ENCODE measurements at places on chromosomes 4 and X.

GRCh38 chr4:139655116-139655515 is 10.5 kb upstream of the MGST2 start:
- no peak for DNase-seq

DNA sequence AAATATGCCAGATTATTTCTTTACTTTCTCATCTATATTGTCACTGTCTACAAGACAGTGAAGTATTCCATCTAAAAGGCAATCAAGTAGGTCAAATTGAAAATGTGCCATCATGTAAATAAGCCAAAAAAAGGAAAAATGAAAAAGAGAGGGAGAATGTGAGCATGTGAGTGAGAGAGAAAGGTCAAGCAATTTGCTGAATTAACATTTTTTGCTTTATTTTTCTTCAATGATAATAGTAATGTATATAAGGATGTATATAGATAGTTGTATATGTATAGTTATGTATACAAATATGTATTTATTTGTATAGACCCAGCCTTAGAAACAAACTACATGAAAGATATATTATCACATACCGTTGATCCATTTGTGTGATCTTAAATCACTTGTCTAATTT is 11.5 kb downstream of the CXCL8 start:
- no peak for DNase-seq

DNA sequence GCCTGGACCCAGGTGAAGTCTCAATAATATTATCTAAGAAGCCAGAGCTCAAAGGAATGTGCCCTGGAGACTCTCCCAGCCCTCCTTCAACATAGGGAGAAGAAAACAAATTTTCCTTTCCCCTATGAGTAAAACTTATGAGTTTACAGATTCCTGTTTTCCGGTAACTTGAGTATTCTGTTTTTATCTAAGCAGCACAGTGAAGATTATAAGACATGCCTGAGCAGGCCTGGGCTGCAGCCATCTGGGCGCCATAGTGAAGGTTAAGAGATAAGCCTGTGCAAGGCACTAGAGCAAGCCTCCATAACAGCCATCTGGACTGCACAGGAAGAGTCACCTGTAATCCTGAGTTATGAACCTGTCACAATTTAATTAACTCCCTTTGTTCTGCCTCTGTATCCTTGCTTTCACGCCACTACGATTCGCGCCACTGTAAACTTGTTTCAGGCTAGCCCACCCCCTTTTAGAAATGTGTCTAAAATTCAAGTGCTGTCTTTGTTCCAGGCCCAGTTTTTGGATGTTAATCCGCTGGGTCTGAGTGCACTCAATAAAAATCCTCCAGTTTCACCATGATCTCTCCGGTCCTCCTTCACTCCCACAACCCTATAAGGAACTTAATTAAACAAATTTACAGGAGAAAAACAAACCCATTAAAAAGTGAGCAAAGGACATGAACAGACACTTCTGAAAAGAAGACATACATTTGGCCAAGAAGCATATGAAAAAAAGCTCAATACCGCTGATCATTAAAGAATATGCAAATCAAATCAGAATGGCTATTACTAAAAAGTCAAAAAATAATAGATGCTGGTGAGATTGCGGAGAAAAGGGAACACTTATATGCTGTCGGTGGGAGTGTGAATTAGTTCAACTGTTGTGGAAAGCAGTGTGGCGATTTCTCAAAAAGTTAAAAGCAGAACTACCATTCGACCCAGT is 189.5 kb downstream of the APBB2 start:
- no peak for DNase-seq

DNA sequence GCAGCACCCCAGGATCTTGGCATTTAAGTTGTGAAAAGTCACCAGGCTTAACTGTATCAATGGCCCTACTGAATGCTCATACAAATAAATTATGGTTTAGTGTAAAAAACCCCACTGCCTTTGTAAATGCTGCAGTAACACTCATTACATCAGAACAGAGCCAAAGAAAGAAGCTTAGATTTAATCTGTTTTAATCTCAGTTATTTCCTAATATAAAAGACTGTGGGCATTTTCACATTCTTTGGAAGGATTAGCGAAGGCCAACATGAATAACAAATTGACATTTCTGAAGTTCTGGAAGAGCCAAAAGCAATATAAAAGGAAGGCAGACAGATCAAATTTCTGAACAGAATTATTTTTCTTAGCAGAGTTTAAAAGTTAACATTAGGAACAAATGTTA is 140.0 kb upstream of the HCCS start:
- DNase-seq: no peak

GRCh38 chrX:40012039-40012867 is 85.5 kb downstream of the BCOR start:
- no peak for DNase-seq

- no peak for DNase-seq
These were observed 64.1 kb downstream of the ALPK1 start for GRCh38 chr4:112361181-112361791.

GRCh38 chr4:172207258-172207657 is 394.1 kb downstream of the GALNTL6 start:
- DNase-seq: no peak

DNA sequence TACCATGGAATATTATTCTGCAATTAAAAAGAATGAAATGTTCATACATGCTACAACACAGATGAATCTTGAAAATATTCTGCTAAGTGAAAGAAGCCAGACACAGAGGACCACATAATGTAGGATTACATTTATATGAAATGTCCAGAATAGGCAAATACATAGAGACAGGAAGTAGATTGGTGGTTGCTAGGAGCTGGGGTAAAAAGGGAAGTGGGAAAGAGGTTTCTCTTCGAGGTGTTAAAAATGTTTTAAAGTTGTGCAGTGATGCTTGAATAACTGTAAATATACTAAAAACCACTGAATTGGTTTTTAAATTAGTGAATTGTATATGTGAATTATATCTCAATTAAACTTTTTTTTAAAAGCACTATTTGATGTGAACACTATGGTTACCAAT is 3.6 kb upstream of the NXT2 start:
- no peak for DNase-seq

- DNase-seq: no peak
These were observed 134.5 kb upstream of the PCDH10 start for GRCh38 chr4:133014473-133015135.

- DNase-seq: no peak
These were observed 83.9 kb downstream of the SNCA start for GRCh38 chr4:89752932-89753598.

GRCh38 chr4:183132865-183133264 is 33.8 kb downstream of the WWC2 start:
- no peak for DNase-seq

DNA sequence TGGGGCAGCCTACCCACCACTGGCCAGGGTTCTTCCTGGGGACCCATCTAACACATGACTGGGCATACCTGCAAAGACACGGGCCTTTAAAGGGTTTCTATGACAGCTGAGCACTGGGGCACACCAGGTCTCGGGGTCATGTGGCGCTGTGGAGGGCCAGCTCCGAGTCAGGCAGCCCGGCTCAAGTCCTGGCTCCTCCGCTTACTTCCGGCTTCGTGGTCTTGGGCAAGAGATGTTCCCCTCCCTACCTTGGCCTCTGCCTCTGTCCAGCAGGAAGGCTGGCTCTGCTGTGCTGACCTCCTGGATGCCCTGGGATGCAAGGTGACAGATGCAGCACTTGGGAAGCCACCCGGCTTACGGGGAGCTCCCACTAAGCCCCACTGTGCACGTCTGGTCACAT is 37.6 kb downstream of the HTRA3 start:
- peak; percentile 9 for DNase-seq

GRCh38 chr4:180598281-180598680 is 1644.9 kb upstream of the TENM3 start:
- no peak for DNase-seq

- DNase-seq: no peak
These were observed 94.4 kb downstream of the IL15 start for GRCh38 chr4:141730805-141731204.

GRCh38 chr4:184825896-184826690 is at the start of gene ACSL1:
Gene ACSL1, minus strand, starts transcription at chr4:184825968. Its CDS starts 22,454 bp downstream, at chr4:184803514.
- DNase-seq: peak; percentile 85

DNA sequence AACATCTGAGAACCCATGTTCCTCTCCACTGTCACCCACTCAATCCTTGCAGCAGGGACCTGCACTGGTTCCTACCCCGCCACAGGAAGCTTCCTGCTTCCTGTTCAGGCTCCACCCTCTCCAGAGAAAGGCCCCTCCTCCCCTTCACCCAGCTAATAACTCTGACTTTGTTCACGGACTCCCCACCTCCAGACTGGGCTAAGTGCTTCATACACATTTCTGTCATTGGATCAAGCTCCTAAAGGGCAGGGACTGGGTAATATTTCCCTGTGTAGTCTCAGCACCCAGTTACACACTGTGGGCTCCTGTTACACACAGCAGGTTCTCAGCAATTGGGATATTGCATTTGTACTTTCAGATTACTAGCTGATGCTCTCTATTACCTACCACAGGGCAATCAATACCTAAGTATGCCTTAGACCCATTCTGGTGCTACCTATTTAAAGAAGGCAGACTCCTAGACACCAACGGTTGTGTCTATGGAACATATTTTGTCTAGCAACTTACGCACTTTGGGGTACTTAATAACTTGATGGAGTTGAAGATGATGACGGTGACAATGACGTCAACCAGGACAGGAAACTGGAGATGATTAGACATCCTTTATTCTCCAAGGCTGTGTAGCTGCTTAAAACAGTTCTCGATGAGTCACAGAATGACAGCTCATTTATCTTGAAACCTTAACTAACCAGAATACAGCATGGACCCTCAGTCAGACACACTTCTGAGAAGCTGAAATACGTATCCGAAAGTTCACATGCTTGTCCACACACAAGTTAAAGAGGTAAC is 58.1 kb downstream of the MAML3 start:
- DNase-seq: peak; percentile 68

- no peak for DNase-seq
These were observed 105.8 kb upstream of the CBR4 start for GRCh38 chr4:169115897-169116254.

- no peak for DNase-seq
These were observed 56.6 kb upstream of the PACRGL start for GRCh38 chr4:20643631-20644030.

DNA sequence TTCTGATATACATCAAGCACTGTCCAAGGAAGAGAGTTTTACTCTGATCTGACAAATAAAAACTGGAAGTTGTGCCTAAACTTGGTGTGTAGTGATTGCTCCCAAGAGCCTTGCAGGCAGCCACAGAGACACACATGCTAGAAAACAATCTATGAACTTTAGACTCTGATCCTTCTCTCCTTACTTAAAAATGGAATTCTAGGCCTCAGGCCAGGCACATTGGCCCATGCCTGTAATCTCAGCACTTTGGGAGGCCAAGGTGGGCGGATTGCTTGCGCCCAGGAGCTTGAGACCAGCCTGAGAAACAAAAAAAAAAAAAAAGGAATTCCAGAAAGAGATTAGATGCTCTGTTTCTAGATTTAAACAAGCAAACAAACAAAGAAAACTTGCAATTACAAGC is 45.6 kb upstream of the S100G start:
- DNase-seq: no peak

DNA sequence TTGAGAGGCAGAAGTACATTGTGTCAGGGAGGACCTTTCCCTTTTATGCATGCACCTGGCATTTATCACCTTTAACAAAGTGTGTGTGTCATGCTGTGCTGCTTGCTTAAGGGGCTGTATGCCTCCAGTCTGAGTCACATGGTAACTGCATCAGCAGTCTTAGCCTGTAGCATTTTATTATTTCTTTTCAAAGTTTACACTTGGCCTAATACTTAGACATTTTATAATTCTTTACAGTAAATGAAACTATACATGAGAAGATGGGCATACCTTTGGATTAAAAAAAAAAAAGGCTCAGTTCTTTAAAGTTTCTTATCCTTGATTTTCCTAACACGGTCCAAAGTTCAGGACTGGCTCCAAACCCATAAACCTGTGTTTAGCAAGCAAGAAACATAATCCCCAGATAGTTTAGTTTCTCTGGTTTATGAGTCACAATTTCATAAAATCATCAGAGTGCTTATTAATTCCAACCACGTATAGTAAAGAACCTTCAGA is 14.6 kb downstream of the NPNT start:
- no peak for DNase-seq

GRCh38 chr4:6606465-6607235 is 31.7 kb downstream of the MAN2B2 start:
- no peak for DNase-seq

GRCh38 chr4:186940476-186940875 is 216.8 kb upstream of the FAT1 start:
- no peak for DNase-seq

- DNase-seq: no peak
These were observed 75.0 kb downstream of the AFAP1 start for GRCh38 chr4:7864685-7865084.

DNA sequence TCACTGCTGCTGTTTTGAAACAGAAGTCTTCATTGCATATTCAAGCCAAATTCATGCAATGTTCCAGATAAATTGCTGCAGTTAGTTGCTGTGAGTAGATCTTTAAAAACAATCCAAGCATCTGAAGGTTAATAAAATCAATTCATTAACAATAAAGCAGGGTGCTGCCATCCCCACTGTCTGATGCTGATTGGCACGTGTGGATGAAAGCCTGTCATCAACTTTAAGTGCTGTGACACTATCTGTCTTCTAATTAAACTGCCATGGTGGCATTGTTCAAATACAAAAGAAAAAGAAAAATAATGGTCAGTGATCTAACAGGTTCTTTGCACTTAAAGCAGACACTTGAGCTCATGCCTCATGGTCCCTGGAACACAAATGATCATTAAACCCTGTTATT is 63.0 kb upstream of the MND1 start:
- no peak for DNase-seq

DNA sequence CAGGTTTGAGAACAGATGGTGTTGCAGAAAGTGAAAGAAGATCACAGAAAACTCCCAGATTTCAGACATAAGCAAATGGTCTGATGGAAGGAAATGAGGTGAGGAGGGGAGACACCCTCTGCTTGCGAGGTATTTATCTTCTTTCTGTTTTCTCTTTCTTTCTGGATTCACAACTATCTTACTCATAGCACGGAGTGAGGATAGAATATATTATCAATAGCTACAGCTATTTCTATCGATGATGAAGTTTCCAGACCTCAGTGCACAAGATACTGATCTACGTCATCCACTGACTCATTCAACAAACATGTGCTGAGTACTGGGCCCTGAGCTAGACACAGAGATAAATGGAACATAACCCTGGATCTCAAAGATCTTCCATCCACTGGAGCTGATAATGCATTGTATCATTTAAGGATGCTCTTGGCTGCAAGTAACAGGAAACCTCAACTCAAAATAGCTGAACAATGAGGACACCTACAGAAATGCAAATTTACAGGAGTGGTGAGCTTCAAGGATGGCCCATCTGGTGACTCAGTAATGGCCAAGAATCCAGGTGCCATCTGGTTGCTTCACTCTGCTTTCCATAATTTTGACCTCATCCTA is 21.2 kb downstream of the SLC2A9 start:
- DNase-seq: no peak

Data from activated naive CD8-positive, alpha-beta T cell treated with anti-CD3 and anti-CD28 coated beads, Interleukin-2, amount 10 ng/mL, durations not matched to agents 7 days and 5 days (primary cell).